Colonic mucosa (tissue), 4 donors: ENCODE measurements at places on chromosomes 5 and 9. TPM values are rescaled to one million over a fixed set of nuclear protein-coding genes. Genes with fewer than 3 reads are reported as not detected.
A peak's percentile ranks its signal among the peaks of the same experiment; 100 is the strongest.

DNA sequence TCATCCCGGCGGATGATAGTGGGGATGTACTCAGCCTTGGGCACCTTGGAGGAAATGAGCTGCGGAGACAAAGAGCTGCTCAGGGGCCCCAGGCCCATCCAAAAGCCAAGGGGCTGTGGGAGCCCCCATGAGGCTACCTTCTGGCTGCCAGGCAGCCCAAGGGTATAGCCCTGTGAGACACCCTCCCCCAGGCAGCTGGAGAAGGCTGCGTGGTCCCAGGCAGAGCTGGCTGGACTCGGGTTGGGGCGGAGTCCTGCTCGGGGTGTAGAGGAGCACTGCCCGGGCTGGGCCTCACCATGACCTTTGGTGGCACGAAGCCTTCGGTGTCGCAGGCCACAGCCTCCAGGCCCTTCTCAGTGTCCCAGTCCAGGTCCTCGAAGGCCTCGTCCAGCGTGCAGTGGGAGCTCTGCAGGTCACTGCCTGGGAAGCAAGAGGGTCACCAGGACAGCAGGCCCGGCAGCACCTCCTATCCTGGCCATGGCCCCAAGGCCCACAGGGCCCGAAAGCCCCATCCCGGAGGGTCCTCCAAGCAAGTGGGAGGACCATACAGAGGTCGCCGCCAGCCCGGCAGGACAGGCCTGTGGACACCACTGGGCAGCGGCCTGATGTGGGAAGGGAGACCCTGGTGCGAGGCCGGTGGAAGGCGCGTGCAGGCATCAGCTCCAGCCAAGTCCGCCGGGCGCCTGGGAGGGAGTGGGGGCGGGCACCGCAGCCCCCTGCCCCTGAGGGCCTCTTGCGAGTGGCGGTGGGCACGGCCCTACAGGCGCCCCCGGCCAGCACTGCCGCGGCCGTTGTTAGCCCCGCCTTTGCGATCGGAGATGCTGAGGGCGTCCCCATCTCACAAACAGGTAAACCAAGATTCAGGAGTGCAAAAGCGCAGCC lies 6.1 kb downstream of the NSMF start:
- peak; percentile 37 for DNase-seq

DNA sequence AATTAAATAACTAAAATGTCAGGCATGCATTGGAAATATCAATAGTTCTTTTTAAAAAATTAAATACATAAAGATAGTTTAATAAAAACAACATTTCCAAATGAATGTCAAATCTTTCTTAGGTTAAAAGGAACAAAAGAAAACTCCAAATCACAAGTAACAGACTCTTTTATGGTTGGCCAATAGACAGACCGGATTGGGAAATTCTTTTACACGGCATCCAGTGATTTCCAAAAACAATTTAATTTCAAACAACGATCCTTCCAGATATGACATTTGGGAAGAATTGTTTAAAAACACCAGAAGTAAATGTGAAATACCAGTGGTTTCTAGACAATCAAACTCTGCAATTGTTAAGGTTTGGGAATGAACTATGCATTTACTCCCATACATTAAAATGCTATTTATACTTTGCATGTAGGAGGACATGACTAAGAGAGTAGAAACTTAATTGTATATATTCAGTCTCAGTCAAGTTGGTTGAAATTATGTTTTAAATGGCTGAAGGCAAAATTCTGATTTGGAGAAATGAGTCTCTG lies 32.8 kb downstream of the ZNF474 start:
- no peak for DNase-seq

SPATA31E1 gene
- not detected for total RNA-seq

ACOT12 gene
- total RNA-seq: not detected

GRCh38 chr9:3446313-3446712 lies 79.5 kb downstream of the RFX3 start:
- DNase-seq: no peak

GRCh38 chr9:132077881-132078698 lies 1.6 kb downstream of the MED27 start:
- peak; percentile 18 for DNase-seq

KLF4 gene
- total RNA-seq: 209 TPM

GRCh38 chr5:131536211-131536826 lies 98.7 kb downstream of the RAPGEF6 start:
- no peak for DNase-seq

GRCh38 chr5:80935811-80936385 lies 24.3 kb upstream of the RASGRF2 start:
- DNase-seq: no peak

FAM153A gene
- total RNA-seq: 0.52 TPM

DNA sequence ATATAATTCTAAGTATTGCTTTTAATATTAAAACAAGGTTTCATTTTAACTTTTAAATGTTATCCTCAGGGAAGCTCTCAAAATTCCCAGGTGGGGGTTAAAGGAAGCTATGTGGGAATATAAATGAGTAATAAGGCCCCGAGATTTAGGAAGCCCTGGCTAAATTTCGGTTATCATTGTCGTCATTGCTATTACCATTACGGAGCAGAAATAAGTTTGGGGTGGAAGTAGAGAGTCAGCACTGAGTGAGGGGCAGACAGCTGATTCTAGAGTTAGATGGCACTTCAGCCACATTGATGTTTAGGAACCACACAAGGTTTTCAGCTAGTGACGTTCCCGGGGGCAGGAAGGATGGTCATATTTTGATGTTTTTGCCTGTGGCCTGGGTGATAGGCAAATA lies 74.9 kb downstream of the NREP start:
- DNase-seq: no peak

GRCh38 chr5:126341906-126342630 lies 81.1 kb upstream of the GRAMD2B start:
- DNase-seq: no peak

- DNase-seq: peak; percentile 48
These were observed 26.2 kb downstream of the CARNMT1 start for GRCh38 chr9:75001719-75002421.

GRCh38 chr9:93057042-93057702 lies 1.3 kb upstream of the SUSD3 start:
- no peak for DNase-seq

DNA sequence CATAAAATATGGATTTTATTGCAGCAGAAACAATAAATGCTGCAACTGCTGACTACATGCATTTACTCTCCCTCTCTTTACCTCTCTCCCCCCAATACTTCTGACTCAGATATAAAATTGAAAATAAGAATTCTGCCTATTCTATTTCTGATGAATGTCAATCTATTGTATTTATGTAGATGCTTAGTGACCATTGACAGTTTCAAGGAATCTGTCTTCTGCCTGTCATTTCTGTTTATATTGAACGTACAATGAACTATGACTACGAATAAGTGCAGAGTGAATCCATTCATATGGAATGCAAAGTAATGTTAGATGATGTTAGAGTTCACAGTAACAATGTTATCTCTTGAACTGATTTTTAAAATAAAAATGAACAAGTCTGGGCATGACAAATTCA lies 898 bp downstream of the CDH10 start:
- DNase-seq: no peak

DNA sequence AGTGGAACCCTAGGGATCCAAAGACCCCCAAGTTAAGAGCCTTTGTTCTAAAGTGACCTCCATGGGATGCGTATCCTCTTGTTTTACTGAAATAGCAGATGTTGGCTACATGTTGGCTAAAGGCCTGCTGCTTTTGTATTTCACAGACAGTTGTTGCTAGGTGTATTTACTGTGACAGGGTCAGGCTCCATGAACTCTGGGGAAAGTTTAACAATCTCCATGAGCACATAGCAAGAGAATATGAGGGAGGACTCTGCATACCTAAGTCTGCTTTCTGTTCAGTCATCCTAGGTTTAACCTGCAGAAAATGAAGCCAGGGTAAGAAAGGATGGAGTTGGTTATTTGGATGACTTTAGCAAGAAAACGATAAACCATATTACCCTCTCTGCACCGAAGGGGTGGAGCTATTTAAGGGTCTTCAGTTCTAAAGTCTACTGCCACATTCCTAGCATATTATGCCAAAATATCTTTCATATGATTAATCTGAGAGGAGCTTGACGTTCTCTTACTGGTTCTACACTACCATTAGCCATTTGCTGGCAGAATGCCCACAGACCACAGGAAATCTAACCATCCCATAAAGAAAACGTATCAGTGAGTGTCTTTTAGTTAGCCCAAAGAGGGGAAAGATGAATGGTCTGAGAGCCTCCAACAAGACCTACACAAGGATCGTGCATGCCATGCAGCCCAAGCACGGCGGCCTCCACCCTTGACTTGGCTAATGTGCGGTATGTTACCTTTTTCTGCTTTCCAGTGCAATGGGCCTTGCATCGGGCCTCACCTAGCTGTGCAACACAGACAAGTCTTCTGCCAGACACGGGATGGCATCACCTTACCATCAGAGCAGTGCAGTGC lies 127.8 kb downstream of the SAXO1 start:
- no peak for DNase-seq

GRCh38 chr5:61498121-61498520 lies 166.1 kb downstream of the ZSWIM6 start:
- no peak for DNase-seq

- DNase-seq: peak; percentile 63
These were observed 33.1 kb downstream of the APTX start for GRCh38 chr9:32968101-32969011.

- DNase-seq: no peak
These were observed 20.0 kb upstream of the GRPEL2 start for GRCh38 chr5:149325166-149325735.

NKD2 gene
- total RNA-seq: 1.9 TPM

DNA sequence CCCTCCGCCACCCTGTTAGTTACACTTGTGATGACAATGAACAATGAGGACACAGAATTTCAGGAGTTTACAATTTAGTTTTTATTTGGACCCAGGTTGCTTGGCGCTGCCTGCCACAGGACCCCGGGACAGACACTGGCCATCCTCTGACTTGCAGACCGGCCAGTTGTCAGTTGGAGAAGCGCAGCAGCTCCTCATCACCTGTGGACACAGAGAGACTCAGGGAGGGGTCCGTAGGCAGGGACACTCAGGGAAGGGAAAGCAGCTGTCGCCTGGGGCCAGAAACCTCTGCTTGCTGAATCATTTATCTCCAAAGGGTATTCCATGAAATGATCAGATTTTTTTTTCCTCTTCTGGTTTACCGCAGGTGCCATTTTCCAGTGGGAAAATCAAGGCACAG lies 18.0 kb downstream of the AMBP start:
- DNase-seq: peak; percentile 6

DNA sequence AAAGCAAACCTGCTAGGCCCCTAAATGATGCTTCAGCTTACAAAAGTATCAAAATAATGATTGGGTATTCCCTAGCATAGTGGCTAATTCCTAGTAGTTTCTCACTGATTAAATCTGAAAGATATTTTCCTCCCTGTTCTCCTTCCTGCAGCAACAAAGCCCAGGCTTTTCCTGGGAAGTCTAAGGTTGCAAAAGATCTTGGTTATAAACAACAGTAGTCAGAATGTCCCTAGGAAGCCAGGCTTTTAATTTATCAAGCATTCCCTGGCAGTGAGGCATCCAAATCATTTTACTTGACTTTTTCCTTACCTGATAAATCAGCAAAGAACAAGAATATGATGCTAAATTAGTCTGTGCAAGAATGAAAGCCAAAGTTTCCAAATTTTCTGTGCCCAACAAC lies 272.0 kb downstream of the PDE4D start:
- DNase-seq: no peak

DNA sequence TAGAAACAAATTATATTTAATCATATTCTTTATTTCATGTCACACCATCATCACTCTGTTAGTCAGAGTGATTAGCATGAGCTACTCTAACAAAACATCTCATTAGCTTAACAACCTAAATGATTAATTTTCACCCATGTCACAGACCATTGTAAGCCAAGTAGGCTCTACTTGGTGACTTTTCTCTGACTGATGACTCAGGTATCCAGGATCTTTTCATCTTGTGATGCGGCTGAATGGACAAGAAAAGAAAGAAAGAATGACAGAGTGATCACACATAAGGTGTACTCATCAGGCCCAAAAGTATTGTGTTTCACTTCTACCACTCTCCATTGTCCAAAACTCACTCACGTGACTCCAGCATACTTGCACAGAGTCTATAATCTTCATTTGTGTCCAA lies 299.3 kb downstream of the ANXA1 start:
- no peak for DNase-seq

DNA sequence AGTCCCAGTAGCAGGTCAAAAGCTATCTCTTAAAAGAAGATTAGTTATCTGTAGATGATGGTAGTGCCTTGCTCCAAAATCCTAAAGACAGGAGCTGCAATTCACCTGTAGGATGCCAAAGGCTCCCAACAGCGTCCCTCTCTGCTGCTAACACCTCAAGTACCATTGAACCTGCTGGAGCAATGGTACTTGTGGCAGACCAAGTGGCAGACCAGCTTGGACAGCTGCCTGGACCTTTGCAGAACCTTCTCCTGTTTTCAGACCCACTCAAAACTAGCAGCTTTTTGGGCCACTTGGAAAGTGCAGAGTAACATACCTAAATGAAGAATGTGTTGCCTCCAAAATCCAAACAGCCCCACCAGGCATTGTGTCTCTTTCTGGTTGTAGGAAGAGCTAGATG lies 6.9 kb upstream of the CCDC180 start:
- no peak for DNase-seq

OR1Q1 gene
- not detected for total RNA-seq

ADAMTSL2 gene
- 0.24 TPM for total RNA-seq

DNA sequence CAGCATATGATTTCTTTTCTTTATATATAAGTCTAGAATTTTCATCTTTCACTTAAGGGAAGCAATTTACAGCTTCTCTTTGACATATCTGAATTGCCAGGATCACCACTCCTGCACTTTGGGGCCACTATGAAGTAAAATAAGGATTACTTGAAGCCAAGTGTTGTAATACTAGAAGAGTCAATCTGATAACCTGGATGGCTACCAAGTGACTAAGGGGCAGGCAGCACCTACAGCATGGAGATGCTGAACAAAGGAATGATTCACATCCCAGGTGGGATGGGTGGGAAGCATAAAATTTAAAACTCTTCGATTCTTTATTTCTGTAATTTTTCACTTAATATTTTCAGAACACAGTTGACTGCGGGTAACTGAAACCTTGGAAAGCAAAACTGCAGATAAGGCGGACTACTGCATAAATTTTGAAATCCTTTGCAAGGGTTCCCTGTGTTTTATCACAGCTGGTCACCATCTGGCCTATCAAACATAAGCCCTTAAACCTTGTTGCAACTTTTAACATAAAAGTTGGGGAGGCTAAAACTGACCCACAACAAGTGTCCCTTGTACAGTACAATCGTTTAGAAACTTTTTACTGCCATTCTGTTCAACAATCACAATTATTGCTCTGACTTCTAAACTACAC lies 31.2 kb downstream of the NR3C1 start:
- DNase-seq: no peak

GRCh38 chr9:36895744-36896260 lies 138.3 kb downstream of the PAX5 start:
- no peak for DNase-seq

GRCh38 chr5:173513521-173513991 lies 102.9 kb downstream of the BOD1 start:
- DNase-seq: no peak

GNA14 gene
- total RNA-seq: 11.7 TPM
